Kasumi-1 (cell line): ENCODE measurements at places on chromosomes 6 and 20.

- DNase-seq, result no peak
These were observed 40.1 kb upstream of the GTSF1L start for GRCh38 chr20:43766917-43767316.

DNA sequence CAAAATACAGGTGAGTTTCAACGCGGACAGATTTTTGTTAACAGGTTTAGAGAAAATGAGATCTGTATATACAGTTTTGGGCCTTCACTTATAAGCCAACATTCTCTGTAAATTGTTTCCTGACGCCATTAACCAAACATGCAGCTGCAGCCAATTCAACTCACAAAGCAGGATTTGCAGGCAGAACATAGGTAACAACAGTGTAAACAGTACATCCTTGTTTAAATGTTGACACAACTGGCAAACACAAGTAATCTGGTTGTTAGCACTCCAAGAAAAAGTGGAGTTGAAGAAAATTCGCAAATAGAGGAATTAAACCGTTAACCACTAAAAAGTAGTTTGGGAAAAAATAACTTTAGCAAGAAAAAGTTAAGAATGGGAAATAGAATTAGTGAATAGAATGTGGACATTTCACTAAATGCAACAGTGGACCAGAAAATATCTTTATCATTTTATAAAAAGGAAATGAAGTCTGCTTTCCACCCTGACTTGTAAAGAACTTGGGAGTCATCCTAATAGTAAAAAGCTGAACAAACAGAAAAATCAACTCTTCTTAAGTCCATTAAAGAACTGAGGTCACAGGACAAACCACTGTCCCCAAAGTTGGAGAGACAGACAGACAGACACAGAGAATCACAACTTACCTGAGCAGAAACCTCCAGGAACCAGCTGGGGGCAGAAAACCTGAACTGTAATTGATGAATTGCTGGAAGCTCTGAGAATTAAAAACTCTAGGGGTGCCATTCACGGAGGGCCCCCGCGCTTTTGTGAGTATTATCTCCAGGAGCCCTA lies 10.1 kb downstream of the SMIM28 start:
- DNase-seq, result no peak

DNA sequence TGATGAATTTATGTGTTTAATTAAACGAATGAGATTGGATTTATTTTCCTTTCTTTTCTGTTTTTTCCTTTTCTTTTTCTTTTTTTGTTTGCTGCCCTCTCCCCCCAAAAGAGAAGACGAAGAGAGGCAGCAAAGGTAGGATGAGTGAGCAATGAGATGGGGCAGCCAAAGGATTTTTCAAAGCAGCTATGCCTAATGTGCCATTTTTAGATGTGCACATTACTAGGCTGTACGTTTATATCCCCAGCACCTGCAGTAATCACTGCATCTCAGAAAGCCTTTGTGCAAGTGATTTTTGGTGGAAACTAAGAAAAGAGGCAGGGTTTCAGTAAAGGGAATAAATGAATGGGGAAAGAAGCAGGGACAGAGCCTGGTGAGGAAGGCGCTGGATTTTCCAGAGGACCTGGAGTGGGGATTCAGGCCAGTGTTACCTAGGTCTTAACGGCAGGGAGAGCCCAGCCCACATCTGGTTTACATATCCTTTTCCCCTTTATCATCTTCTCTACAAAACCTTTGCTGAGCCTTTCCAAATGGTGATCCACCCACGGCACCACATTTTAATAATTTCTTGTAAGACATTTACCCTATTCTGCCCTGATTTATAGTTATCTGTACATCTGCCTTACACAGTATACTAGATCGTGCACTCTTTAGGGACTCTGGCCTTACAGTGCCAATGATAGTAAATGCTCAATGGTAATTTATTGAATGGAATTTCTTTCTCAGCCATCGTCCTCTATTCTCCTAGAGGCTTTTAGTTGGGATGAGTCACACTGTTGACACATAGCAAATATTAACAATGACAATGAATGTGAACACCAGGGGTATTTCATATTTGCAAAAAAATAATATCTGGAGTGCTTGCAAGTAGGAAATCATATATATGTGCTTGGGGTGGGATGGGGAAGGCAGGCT lies 38.3 kb upstream of the ATXN1 start:
- DNase-seq, result no peak

DNA sequence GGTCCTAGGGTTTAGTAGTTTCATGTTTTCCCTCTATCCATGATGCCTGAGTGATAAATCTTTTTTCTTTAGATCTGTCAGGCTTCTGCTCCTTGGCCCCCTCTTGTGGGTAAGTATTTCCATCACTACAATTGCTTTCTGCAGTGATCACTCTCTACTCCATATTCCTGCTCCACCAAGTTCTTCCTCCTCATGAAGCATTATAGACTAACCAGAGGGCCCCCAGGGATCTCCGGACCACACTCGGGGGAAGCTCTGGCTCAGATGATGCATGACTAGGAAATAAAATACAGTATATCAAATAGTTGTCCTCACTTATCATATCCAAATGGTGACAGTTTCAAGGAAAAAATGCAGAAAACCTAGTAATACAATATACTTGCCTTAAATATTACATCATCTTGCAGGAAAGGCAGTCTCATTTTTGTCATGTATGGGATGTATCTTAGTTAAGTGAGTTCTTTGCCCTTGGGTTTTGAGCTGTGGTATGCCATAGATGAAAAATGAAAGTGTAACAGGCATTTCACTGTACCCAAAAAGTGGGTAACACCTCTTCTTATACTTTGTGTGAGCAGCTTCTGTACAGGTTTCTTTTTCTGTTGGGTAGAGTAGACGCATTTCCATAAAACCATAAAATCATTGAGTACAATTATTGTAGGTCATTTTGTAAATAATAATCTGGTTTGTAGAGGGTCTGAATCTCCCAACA lies 200.9 kb upstream of the EYA4 start:
- peak; percentile 49 for DNase-seq

DNA sequence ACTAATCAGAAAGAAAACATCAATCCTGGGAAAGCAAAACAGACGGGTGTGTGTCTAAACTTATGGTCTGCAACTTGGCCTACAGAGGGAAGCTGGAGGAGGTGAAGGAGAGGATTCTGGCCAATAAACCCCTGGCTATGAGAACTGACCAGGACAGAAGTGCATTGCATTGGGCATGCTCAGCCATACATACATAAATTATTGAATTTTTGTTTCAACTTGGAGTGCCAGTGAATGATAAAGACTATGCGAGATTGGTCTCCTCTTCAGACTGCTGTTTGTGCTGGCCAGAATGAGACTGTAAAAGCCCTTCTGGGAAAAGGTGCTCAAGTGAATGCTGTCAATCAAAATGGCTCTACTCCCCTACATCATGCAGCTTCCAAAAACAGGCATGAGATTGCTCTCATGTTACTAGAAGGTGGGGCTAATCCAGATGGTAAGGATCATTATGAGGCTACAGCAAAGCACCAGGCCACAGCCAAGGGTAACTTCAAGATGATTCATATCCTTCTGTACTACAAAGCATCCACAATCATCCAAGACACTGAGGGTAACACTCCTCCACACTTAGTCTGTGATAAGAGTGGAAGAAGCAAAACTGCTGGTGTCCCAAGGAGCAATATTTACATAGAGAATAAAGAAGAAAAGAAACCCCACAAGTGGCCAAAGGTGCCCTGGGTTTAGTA lies 17.4 kb downstream of the ADNP start:
- DNase-seq, result peak; percentile 38

- DNase-seq, result no peak
These were observed 113.0 kb downstream of the MTFR2 start for GRCh38 chr6:136137008-136137692.

DNA sequence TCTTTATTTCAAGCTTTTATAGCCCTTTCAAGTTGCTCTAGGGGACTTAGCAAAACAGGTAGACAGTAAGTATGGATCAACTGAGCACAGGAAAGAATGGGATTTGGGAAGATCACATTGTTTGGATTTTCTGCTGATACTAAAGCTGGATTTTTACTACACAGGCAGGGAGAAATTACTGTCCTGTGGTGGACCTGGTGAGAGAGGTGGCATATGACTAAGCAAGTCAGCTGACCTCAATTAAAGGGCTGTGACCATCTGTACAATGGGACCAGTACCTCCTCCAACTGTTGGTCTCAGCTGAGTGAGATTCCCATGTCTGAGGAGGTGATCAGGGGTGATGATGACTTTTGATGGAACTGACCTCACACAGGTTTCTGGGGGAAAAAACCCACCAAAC lies 28.0 kb downstream of the RREB1 start:
- DNase-seq, result no peak

- DNase-seq, result no peak
These were observed 281.7 kb downstream of the CDC5L start for GRCh38 chr6:44668976-44669934.

GRCh38 chr6:142296975-142297604 lies 4.7 kb upstream of the ADGRG6 start:
- no peak for DNase-seq

GRCh38 chr20:24444526-24445190 lies 24.8 kb upstream of the SYNDIG1 start:
- no peak for DNase-seq

- DNase-seq, result peak; percentile 82
These were observed at the start of gene HSD17B8 for GRCh38 chr6:33204415-33205190. Gene HSD17B8, plus strand, starts transcription at chr6:33204655. Its CDS starts 14 bp downstream, at chr6:33204669.

DNA sequence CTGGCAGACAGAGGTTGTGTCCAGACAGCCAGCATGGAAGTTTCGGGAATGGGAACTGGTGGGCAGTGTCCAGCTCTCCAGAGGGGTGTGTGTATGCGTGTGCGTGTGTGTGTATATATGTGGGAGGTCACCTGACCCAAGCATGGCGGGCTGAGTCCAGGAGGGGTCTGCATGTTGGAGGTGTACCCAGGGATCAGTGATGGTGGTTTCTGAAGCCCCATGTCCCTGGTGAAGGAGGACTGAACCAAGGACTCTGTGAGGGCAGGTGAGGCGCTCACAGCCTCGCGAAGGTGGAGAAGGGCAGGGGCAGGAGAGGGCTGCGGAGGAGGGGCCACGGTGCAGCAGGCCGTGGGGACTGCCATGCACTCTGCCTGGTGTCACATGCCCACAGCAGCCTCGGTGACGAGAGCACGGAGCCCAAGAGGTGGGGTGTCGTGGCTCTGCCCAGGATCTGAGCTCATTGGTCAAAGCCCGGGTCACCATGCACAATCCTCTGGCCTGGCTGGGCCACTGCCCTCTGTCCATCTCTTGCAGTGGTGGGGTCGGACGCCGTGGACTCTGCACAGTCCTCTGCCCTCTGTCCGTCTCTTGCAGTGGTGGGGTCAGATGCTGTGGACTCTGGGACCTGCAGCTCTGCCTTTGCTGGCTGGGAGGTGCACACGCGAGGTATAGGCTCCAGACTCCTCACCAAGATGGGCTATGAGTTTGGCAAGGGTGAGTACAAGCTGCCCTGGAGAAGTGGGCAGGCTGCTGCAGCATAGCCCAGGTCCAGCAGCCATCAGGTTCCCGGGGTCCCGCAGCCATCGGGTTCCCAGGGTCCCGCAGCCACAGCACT lies 2.1 kb upstream of the LIME1 start:
- DNase-seq, result no peak

DNA sequence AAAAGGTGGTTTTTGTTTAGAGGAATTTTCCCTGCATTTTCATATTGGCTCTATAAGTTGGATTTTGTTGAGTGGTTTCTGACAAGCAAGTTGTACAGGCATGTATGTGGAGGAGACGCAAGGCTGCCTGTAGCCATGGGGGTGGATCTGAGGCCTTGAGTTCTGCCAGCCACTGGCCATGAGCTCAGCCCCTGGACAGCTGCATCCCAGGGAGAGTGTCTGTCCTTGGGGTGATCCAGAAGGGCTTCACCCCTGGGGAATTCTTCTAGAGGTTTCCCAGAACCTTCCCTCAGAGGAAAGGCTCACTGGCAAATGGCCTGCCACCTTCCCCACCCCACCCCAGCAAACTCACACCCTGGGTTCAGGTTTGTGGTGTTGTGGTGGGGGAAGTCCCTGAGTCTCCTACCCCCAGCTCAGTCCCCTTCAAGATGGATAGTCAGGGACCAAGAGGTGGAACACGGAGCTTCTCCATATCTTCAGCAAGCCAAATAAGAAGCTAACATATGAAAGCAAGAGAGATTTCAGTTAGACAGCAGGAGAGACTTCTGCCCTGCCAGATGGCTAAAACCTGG lies 11.6 kb upstream of the NOL4L start:
- DNase-seq, result no peak

DNA sequence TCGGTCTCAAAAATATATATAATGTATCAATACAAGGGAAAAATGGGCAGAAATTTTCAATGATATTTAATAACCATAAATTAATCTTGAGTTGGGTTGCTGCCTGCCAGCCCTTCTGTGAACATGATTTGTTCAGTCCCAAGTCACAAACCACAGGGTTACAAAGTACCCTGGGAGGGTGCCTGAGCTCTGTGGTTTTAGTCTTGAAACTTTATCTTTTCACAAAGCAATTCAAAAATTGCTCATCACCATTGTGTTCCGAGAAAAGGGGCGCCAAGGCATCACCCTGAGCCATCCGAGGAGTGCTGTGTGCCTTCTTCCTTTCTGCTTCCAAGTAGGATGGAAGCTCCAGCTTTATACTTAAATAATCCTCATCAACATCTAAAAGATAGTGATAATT lies 141.6 kb upstream of the AKAP12 start:
- no peak for DNase-seq

DNA sequence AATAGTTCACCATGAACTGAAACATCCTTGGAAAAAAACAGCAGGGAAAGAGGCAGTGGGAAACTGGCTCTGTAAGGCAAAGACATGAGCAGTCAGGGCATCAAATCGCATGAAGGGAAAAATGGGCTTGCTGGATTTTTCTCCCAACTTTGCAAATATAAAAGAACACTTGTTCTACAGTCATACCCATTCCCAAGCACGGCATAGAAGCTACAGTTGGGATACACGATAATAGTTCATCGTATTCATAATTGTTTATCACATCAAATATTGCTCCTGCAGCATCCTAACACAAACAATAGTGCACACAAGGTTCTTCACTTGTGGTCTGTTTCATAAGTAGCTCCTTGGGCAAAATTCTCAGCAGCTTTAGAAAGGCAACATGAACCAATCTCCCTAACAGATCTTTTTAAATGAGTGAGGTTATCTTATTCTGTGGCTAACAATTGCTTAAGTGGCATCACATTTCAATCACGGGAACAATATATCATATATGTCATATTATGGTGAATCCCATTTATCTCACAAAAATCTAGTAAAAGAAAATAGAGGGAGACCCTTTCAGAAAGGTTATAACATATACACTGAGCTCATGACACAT lies 243.9 kb downstream of the PKHD1 start:
- DNase-seq, result no peak

DNA sequence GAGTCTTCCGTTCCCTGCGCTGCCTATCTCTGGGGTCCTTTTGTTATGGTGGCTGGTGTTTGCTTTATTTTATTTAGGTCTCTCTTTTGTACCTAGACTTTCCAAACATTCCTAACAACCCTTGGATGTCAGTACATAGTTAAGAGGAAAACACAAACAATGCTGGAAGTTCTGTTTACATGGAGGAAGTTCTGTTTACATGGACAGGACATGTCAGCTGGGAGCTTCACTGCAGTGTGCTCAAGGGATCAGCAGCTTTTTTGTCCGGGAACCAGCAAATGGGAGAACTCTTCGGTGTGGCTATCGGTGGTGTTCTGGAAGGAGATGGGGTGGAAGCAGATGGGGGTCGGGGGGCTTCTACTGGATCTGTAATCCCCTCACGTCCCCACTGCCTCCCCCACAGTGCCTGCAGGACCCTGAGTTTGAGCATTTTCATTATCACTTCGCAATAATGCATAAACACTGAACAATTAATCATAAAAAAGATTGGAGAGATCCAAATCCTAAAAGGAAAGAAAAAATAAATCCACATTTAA lies 2.7 kb downstream of the SERPINB6 start:
- no peak for DNase-seq
